Posterior vena cava (tissue), 2 donors: ENCODE measurements at places on chromosomes 2 and 18.

DNA sequence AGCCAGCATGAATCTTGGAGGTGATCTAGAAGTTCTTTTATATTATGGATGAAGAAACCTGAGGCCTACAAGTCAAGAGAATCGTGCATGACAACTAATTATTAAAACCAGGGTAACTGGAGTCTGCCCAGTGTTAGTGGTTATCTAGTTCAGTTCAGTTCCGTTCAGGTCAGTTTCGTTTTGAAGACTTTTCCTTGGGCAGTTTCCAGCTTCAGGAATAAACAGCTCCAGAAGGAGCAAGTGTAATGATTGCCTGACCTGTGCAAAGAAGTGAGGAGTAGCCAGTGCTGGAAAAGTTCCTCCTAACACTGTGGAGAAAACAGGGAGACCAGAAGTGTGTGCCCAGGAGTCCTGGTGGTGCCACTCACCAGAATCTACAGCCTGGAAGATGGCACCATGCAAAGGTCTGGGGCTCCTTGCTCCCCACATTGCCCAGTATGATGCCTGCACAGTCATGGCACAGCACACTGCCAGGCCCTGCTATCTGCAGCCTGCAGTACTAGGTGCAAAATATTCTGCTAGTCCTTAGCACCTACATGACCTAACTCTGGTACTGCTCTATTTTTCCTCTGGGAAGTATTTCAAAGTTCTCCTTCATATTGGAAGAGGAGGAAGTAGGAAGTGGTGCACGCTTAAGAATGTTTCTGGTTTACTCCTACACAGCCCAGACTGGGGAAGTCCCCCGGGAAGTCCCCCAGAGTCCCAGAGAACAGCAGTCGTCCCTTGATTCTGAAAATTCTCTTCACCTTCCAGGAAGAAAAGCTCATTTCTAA, 65.8 kb downstream of the SUMO1 start:
- DNase-seq, result no peak

DNA sequence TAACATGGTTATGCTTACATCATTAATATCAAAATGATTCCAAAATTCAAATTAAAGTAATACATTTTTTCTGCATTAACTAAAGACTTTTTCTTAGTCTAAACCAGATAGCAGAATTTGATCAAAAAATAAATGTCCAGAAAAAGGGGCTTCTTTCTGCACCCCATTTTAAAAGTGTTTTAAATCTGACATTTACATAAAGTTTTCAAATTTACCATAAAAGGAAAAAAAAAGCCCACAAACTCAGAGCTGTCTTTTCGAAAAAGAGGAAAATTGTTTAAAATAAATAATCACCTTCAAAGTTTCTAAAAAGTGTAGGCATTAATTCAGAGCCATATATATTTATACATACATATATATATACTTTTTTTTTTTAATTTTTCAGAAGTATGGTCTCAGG, 1.5 kb downstream of the FASTKD1 start:
- no peak for DNase-seq

DNA sequence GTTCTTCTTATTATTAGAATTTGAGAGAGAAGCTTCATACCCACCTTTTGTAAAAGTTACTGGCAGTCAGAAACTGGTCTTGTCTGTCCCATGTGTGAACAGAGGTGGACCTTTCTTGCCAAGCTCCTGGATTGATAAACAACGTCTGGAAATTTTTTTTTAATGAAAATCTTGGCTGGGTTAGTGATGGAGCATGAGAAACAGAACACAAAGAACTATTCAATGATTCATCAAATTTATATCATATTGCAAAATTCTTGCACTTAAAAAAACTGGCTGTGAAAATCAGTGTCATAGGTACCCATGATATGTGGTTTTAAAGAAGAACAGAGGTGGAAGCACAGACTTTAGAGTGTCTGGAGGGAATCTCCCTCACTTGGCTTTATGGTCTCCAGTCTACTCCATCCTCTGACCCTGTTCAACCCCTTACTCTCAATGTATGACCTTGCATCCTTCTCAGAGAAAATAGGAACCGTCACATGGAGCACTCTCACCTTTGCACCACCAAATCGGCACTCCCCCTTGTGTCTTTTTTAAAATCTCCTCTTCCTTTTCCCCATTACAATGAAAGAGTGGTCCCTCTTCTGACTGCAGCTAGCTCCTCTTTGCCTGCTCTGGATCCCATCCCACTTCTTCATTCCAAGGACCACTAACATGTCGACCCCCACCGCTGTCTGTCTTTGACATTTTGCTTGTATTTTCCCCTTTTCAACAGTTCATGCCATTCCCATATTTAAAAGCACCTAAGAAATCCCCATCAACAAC, 58.2 kb downstream of the COPS8 start:
- no peak for DNase-seq

DNA sequence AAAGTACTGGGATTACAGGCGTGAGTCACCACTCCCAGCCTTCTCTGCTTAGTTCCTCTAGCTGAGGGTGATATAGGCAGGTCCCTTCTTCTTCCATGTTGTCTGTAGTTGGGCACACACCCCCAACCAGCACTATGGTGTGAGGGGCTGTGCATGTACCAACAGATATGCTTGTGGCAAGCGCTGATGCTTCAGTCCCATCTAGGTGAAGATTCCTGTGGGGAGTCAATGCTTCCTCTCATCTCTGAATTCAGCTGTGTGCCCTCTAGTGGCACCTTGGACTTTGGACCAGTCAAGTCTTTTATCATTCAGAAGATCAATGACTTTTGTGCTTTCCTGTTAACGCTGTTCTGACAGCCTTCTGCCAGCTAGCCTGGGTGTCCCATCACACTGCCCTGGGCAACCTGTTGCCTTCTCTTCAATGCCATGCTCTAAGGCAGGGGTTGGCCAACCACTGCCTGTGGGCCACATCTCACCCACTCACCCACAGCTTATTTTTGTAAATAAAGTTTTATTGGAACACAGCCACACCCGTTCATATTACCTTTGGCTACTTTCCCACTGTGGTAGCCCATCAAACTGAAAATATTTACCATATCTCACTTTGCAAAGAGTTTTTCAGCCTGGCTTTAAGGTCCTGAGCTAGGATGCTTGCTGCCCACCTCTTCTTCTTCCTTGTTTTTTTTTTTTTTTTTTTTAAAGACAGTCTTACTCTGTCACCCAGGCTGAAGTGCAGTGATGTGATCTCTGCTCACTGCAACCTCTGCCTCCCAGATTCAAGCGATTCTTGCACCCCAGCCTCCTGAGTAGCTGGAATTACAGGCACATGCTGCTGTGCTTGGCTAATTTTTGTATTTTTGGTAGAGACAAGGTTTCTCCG, 51.0 kb downstream of the NPAS2 start:
- DNase-seq, result no peak

- no peak for DNase-seq
These were observed 174.0 kb downstream of the MREG start for GRCh38 chr2:215839309-215839708.

DNA sequence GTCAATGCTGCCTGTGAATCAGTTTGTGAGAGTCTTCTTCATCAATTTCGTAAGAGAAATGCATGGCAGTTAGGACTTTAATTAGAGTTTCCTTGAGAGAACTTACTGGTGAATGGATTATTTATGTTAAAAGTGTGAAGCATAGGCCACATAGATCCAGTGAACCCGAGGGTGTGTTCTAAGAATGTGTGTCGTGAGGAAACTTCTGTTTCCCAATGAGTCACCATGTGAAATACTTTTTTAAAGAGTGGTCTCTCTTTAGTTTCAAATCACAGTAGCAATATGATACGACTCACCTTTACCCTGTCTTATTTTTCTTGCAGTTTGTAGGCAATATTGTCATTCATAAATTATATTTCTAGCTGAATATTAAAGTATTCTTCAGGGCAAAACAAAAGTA, 18.5 kb downstream of the THSD7B start:
- DNase-seq, result no peak

DNA sequence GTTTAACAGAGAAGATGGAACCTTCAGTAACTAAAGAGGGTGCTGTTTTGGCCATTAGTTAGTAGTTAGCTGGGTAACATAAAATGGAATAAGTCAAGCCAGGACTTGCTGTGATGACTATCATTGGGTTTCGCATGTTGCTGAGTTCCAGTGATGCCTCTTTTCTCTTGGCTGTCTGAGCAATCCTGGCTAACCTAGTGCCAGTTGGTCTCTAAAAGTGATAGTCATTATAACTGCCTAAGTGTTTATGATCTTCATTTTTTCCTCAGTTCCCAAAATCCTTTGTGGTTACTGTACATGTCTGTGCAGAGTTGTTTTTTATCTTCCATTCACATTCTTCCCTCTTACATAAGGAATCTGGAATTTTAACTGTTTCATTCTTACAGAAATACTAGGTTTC, 33.4 kb downstream of the WDR43 start:
- DNase-seq, result no peak

- peak; percentile 80 for DNase-seq
These were observed 10.2 kb downstream of the ACKR3 start for GRCh38 chr2:236579746-236580315.

- DNase-seq, result peak; percentile 76
These were observed 8.1 kb downstream of the ECEL1 start for GRCh38 chr2:232479341-232480200.

GRCh38 chr2:32611366-32611765, 16.5 kb upstream of the TTC27 start:
- no peak for DNase-seq

- DNase-seq, result no peak
These were observed 246.3 kb upstream of the NRP2 start for GRCh38 chr2:205435970-205436369.

GRCh38 chr18:11607906-11608305, 1.5 kb upstream of the SLC35G4 start:
- DNase-seq, result no peak

GRCh38 chr2:163719331-163719730, 16.5 kb downstream of the FIGN start:
- no peak for DNase-seq
